PC-3 (cell line): ENCODE measurements at places on chromosomes 16 and 17. TPM values are rescaled to one million over a fixed set of nuclear protein-coding genes. Genes with fewer than 3 reads are reported as not detected.
A peak's percentile ranks its signal among the peaks of the same experiment; 100 is the strongest.

DNA sequence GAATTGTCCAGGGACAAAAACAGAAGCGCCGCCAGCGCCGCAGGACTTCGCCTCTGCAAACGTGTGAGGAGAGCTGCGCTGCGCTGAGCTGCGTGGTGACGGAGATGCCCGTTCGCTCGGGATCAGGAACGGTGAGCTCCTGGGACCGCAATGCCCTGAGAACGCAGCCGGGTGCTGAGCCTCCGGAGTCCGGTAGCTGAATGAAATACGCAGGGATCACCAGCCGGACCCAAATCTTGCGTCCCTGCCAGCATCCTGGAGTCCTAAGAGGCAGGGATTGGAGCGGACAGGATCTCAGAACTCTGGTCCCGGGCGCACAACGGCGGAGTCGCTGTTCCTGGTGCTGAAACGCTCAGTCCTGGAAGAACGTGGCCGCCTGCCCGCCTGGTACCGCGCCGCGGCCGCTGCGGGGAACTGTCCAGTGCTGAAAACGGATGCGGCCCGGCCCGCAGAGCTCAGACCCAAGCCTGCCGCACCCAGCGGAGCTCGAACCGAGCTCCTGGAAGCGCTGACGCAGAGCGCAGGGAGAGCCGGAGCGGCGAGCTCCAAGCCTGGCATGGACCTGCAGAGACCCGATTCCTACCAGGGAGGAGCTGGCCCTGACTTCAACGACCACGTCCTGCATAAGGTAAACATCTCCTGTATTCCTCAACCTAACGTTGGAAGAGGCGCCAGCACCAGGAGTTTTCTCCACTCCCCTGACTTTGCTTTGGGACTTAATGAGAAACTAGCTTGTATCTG is 41.5 kb downstream of the CD300LF start:
- DNase-seq, result peak; percentile 63

DNA sequence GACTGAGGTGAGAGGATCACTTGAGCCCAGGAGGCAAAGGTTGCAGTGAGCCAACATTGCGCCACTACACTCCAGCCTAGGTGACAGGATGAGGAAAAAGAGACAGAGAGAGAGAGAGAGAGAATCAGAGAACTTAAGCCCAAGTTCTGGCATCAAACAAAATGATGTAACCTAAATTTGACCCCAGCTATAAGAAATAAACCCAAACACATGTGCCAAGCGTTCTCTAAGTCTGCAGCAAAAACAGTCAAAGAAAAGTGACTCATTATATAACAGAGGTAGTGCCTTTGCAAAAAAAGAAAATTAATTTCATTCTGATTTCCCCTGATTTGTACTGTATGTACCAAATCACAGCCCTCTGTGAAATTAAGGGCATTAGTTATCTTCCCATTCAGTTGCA is 89.5 kb downstream of the CDH11 start:
- DNase-seq, result no peak

GRCh38 chr16:28010671-28011070 is 52.8 kb downstream of the GSG1L start:
- no peak for DNase-seq

GRCh38 chr17:78618264-78619066 is 41.3 kb upstream of the DNAH17 start:
- DNase-seq, result no peak

GRCh38 chr16:79845734-79846135 is 245.2 kb upstream of the MAF start:
- DNase-seq, result no peak

GRCh38 chr17:72362376-72363088 is 241.7 kb downstream of the SOX9 start:
- peak; percentile 97 for DNase-seq

DNA sequence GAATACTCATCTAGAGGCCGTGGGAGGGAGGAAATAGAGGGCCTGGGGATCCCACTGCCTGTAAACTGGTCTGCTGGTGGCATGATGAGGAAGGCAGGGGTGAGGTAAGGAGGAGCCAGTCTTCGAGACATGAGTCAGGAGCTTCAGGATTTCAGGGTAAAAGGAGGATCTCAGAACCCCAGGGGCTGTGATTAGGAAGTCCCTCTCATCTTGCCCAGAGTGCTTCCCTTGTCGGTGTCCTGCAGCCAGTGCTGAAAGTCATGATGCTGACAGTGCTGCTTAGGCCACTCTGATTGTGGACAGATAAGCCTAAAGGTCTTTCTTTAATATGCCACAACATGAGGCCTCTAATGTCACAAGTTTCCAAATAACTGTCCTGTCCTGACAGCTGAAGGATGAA is 29.6 kb downstream of the COG4 start:
- DNase-seq, result no peak

Gene SLC16A3
- 286 and 447 TPM in 2 replicates for total RNA-seq

Gene CARD14
- total RNA-seq, result 2.3 and 4.4 TPM in 2 replicates

Gene ZSCAN10
- not detected in 2 replicates for total RNA-seq

Gene ATP2C2
- 26.0 and 40.5 TPM in 2 replicates for total RNA-seq
